G401 (cell line): ENCODE measurements at places on chromosomes 12 and 14.
A peak's percentile ranks its signal among the peaks of the same experiment; 100 is the strongest.

DNA sequence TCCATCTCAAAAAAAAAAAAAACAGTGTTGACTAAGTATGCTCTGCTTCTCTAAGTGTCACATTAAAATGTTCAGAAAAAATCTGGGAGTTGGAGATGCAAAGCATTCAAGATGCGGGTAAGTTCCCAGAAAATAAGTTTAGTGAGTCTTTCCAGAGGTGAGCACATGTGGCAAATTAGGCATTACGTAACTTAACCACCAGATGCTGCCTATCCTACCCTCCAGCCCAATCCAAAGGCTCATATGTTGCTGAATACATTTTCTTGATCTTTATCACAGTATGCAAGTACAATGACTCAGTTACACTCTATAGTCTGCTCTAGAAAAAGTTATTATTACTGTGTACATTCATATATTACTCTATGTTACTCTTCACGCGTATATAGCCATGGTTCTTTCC, 3.6 kb downstream of the SLC2A14 start:
- no peak for DNase-seq

DNA sequence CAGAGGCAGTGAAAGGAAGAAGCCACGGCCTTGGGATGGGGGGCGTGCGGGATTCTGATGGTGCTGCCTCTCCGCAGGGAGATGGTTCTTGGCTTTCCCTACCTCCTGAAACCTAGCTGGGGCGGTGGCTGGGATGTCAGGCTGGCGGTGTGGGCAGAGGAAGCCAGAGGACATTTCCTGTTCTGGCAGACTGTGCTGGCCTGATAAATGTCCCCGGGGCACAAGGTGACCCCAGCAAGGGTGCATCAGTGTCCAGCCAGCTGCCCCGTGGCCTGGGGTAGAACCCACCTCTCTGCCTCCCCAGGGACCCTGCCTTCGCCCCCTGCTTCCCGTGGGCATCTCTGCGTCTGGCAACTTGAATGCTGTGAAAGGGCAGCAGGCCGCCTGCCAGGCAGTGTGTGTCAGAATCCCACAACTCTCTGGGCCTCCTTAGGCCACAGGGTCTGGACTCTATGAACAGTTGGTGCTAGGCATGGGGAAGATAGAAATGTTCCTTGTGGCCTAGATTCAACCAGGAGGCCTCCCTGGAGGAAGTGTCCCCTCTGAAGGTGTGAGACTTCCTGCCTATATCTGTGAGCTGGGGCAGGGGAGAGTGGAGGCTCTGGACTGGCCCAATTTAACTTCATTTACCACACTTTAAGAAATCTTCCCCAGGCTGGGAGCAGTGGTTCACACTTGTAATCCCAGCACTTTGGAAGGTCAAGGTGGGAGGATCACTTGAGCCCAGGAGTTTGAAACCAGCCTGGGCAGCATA, 4.9 kb downstream of the SH2B3 start:
- DNase-seq = no peak

DNA sequence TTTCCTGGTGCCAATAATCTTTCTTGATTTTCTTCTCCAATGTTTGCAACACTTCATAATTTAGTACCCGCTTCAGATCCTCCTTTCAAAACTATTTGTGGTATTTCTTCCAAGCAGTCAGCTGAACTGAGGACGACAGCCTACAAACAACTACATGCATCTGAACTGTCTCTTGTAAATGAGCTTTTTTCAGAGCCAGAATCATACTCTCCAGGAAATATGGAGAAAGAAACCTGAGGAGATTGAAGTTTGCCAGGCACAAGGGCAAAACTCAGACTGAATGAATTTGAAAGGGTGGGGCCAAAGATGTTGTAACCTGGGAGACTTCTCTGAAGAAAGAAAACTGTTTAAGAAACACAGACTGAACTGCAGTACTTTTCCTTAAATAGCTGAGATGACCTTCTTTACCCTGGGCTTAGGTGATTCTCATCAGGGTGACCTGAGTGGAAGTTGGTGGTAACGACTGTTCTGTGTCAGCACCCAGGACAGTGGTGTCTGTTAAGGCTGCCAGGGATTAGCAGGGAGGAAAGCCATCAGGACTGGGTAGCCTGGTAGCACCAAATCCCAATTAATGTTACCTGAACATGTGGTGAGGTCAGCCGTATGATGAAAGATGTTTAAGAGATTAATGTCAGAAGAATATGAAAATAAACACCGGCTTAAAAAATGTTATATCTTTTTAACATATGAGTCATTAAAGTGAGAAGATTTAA, 95.0 kb downstream of the TGFB3 start:
- no peak for DNase-seq

GRCh38 chr12:45918818-45919217, 71.6 kb downstream of the SCAF11 start:
- no peak for DNase-seq

DNA sequence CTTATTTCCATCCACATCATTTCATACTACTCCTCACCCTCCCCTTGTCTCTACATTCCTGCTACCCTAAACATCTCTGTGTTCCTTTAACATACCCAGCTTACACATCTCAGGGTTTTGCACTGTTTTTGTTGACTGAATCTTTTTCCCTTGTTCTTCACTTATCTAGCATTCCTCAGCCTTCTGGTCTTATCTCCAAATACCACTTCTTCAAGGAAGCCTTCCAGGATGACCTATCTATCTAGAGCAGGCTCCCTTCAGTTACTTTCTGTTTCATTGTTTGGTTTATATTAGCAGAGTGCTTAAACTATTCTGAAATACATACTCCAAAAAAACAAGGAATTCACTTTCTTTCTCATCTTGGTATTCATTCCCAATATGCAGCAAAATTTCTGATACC, 353.1 kb downstream of the NAV3 start:
- no peak for DNase-seq

- DNase-seq = no peak
Measured at GRCh38 chr14:64447876-64448670, 17.2 kb upstream of the AKAP5 start.

DNA sequence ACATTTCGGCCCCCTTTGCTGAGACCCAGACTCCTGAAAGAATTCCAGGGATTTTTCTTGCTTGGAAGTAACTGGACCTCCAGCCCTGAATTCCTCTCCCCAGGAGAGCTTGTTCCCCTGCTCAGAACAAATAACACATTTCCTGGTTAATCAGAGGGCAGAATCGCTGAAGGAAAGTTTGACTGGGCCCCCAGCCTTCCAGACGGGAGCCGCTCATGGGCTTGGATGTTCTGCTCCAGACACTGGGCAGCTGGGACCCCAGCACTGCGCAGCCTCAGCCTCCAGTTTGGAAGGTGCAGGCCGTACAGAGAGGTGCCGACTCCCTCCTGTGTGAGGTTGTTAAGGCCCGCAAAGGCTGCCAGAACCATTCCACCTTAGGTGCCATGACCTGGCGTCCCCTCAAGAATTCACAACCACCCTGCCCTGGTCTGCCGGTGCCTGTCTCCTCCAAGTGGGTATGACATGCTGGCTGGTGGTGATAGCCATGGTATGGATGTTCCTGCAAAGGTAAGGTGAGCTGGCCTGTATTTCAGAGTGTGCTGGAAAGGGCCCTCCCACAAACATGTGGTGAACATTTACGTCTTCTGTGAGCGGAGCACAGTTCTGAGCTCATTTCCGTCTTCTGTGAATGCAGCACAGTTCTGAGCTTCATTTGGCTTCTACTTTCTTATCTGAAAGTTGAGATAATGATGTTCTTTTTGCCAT, 5.1 kb upstream of the LTBP2 start:
- no peak for DNase-seq

- no peak for DNase-seq
Measured at GRCh38 chr14:65208548-65208947, 106.2 kb upstream of the MAX start.

GRCh38 chr12:52515927-52516831, 4.0 kb downstream of the KRT5 start:
- no peak for DNase-seq

- no peak for DNase-seq
Measured at GRCh38 chr12:108597559-108598471, at the start of gene TMEM119. Gene TMEM119 (minus strand): TSS chr12:108598084. CDS start chr12:108592383, 5,701 bp downstream.

DNA sequence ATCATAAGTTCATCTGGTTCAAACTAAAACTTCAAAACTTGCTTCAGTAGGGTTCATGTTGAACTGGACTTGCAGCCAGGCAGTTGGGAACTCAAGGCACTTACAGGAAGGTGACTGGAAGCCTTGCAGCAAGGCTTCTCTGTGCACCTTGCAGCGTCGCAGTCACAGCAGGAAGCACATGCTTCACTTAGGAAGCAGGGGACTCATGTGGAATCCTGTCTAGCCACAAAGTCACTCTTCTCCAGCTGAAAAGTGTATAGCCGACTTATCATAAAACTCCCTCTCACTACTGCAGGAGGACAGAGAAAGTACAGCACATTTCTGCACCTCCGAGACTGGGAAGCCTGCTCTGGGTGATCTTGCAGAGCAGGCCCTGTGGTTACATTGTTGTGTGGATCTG, 114.0 kb upstream of the PRB2 start:
- DNase-seq = no peak

GRCh38 chr14:90570461-90570860, 173.6 kb downstream of the CALM1 start:
- DNase-seq = no peak

DNA sequence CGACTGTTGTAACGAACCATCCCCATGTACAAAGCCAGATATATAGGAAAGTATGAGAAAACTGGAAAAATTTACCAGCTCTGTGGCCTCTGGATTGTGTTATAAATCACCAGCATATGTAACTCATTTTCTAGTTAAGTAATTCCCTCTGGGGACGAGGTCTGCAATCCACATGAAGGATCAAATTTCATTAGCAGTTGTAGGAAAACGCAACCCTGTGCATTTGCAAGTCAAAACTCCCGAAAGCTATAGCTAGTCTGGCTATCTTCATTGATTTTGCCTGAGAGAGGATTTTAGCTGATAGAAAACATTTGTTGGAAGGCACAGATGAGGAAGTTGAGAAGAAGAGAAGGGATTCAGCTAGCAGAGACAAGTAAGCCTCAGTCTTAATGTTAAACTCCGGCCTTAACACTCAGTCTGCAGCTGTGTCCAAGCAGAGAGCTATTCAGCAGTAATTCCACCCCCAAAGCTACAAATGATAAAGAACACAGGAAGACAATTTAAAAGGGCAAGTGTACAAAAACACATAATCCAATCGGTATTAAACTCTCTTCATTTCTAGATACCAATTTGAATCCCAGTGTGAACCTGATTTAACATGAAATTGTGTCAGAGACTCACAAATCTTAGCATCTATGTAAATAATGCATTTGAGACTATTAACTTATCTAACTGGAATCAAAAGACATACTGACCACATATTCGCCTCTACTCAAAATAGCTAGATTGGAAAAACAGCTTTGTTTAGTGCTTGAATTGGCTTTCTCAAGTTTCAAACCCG, 54.2 kb upstream of the CERS5 start:
- DNase-seq = peak; percentile 61

GRCh38 chr12:95259368-95259767, 41.8 kb downstream of the VEZT start:
- DNase-seq = peak; percentile 43

DNA sequence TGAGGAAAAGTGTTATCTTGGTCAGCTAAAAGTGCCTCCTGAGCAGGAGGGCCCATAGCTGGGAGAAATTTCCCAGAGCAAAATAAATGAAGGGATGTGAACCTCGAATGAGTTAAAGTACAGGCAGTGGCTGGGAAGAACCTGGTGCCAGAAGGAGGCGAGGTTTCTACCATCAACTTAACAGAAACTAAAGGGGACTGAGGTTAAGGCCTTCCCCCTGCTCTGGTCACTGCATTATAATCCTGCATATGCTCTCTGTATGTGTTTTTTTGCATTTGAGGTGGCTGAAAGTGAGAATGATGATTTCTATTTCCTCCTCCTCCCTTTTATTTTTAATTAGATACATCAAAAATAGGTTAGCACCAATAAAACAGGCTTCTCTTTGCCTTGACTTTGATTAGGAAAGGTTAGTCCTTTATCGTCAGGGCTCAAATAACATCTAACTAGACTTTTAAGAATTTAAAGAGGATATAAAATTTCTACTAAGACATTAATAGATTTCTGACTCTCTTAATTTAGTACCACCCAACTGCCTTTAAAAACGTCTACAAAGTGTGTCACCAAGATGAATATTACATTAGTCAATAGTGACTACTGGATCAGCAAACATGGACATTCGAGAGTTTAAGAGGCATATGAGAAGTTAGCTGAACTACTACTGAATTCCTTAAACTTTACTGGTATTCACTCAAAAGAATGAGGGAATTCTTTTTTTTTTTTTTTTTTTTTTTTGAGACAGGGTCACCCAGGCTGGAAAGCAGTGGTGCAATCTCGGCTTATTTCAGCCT, 49.2 kb downstream of the GALNT4 start:
- no peak for DNase-seq

DNA sequence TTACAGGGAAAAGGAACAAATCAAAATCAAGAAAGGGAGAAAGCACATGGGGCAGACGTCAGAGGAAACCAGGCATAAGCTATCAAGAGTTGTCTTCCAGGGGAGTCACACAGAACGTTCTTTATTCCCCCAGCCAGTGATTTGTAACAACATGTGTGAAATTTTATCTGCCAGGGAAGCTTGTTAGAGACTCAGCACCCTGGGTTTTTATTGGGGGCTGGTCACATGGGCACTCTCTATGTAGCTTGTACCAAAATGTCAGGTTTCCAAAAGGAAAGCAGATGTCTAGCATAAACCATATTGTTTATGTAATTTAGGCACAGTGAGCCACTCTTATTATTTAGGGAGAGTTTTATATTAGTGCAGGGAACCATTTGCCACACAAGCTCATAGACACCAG, 440.4 kb upstream of the DCN start:
- DNase-seq = peak; percentile 60

DNA sequence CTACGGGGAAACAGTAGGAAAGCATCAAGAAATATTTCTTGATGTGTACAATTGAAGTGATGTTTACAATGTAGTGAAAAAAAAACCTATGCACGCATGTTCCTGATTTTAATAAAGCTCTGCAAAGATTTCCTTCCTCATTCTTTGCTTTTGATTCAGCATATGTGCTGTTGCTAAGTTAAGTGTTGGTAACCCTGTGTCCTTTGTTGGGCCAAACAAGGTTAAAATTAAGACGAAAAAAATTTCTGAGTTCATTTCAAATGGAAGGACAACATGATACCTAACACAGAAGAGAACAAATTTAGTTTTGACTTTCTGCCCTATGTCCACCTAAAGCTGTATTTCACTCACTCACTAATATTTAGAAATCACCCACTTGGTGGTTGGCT, 62.8 kb downstream of the PPP2R5C start:
- DNase-seq = no peak

DNA sequence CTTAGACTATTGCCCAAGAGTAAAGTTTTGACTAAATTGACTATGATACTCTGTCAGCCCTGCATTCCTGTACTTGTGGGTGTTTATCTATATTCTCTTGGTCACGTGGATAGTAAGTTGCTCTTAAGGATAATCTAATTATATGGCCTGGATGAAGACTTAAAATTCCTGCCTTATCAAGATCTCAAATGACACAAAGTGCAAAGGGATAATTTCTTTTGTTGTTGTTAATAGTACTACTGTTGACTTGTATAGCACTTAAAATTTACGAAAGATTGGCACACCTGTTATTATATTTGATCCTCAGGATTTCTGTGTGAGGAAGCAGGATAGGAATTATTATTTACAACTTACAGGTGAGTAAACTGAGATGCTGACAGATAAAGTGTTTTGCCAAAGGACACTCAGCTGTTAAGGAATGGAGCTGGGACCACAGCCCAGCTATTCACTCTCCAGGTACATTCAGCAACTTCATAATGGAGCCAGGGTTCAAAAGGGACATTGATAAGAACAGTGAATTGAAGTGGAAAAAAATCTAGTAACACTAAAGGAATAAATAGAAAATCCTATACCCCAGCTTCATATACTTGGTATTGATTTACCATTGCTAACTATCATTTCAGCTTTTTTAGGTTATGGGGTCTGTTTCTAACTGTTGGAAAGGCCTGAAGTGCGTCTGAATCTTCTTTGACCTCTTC, 53.4 kb upstream of the EVL start:
- DNase-seq = no peak
